ENCODE measurements at places on chromosomes 6 and 20.

DNA sequence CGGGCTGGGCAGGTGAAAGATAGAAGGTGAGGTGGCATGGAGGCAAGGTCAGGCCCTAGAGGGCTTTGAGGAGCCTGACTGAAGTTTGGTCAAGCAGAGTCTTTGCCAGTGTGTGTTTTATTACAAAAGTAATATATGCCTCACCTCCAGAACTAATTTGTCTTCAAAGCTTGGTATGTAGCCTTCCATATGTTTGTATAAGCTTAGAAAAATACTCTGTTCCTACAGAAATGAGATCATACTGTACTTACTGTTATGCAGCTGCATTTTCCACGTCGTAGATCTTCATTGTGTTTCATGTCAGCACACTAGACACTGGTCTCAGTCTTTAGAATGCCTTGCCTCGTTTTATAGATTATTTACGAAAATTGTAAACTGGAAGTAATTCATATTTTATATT lies 61.8 kb downstream of the ANKS1A start:
- no peak for DNase-seq

GRCh38 chr20:34852298-34852697 lies 20.4 kb downstream of the GGT7 start:
- DNase-seq: no peak

DNA sequence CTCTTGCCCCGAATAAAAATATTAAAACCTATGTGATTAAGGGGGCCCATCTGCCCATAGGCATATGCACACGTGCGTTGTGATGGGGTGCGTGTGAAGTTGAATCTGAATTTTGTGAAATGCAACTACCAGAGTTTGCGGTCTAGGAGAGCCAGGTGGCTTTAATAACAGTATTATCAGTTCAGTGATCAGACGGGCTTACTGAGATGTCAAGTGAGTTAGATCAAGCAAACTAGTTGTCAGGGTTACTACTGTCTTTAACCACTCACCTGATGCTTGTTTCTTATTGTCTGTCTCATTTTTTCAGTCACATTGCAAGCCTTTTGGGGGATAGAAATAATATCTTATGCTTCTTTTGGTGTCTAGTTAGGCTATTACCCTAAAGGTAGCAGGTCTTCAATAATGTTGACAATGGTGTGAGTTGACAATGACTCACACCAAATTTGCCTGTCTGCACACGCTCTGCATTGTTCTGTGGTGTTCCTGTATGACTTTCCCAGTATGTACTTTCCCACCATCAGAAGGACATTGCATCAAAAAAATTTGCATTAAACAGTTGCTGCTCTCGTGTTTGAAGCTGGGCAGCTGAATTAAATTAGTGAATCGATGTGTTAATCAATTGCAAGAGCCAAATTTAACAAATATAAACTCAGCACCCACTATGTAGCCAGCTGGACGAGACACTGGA lies 103.1 kb upstream of the NAA20 start:
- no peak for DNase-seq

- no peak for DNase-seq
Observed at GRCh38 chr6:142300758-142301650, 803 bp upstream of the ADGRG6 start.

DNA sequence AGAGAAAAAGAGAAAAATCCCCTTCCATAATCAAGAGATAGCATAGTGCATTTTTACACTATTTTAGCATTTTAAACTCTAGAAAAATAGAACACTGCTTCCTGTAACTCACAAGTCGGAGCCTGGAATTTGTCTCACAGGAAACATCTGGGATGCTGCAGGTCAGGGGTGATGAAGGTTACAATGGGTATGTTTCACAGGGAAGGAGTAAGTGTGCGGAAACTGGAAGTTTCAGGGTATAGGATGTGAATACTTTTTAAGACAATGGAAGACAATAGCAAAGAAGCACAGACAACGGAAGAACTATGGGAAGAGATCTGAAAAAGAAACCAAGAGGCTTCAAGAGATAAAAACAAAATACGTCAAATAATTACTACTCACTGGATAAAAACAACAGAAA lies 361.0 kb upstream of the MARCKS start:
- no peak for DNase-seq

All from stimulated activated CD8-positive, alpha-beta memory T cell treated with anti-CD3 and anti-CD28 coated beads, Interleukin-4, amount 100 ng/mL, for 1 hour (primary cell).